ENCODE measurements at places on chromosomes 4 and X.

DNA sequence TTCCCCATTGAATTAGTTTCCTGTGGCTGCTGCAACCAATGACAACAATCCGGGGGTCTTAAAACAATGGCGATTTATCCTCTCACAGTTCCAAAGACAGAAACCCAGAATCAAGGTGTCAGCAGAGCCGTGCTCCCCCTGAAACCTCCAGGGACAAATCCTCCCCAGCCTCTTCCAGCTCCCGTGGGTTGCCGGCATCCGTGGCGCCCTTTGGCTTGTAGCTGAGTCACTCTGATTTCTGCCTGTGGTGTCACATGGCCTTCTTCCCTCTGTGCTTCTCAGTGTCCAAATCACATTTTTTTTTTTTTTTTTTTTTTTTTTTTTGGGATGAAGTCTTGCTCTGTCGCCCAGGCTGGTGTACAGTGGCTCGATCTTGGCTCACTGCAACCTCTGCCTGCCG is 64.5 kb upstream of the STX18 start:
- DNase-seq, result no peak

GRCh38 chr4:113524505-113525186 is 236.9 kb downstream of the CAMK2D start:
- no peak for DNase-seq

- no peak for DNase-seq
These were observed 99.3 kb downstream of the IRF2 start for GRCh38 chr4:184375027-184375426.

- no peak for DNase-seq
These were observed 193.9 kb upstream of the RPL34 start for GRCh38 chr4:108426493-108426892.

GRCh38 chr4:10413177-10413576 is 44.0 kb downstream of the ZNF518B start:
- DNase-seq, result no peak

DNA sequence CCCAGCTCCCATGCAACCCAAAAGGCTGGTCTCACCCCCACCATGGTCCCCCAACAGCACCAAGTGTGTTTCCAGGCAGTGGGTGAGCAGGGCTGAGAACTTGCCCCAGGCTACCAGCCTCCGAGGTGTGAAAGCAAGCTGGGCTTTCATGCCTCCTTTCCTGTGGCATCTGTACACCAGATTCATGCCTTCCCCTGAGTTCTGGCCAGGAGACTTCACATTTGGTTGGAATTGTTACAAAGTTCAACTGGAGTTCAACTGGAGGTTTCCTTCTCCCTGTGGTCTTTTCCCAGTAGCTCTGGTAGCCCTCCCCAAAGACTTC is 77.6 kb upstream of the RAB40AL start:
- DNase-seq, result no peak

GRCh38 chrX:50157545-50158135 is 43.2 kb downstream of the AKAP4 start:
- DNase-seq, result no peak

DNA sequence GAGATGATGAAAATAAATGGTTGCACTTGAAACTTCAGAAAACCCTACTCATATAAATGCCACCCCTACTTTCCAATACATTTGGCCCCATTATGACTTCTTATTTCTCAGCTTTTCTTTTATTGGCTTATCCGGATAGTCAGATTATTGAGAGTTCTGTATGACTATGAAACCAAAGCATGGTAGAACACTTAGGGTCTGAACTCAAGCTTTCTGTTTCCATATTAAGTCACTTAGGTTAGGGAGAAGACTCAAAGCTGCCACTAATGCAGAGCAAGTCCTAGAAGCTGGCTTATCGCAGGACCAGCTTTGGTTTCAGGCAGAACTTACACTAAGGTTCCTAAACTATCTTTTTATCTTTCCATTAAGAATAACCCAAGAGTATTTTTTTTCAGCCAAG is 229.9 kb upstream of the CPEB2 start:
- no peak for DNase-seq
